Hindlimb muscle (tissue), 1 donor: ENCODE measurements at places on chromosomes 4 and X.

- DNase-seq: no peak
Measured at GRCh38 chr4:82975792-82976191, 34.8 kb downstream of the LIN54 start.

- no peak for DNase-seq
Measured at GRCh38 chr4:184357165-184357564, 117.2 kb downstream of the IRF2 start.

GRCh38 chrX:119647552-119648420 is 41.6 kb upstream of the NKRF start:
- no peak for DNase-seq

- peak; percentile 73 for DNase-seq
Measured at GRCh38 chr4:110475881-110476818, at the start of gene ENPEP. Gene ENPEP, plus strand, starts transcription at chr4:110476155. Its CDS starts 260 bp downstream, at chr4:110476415.

DNA sequence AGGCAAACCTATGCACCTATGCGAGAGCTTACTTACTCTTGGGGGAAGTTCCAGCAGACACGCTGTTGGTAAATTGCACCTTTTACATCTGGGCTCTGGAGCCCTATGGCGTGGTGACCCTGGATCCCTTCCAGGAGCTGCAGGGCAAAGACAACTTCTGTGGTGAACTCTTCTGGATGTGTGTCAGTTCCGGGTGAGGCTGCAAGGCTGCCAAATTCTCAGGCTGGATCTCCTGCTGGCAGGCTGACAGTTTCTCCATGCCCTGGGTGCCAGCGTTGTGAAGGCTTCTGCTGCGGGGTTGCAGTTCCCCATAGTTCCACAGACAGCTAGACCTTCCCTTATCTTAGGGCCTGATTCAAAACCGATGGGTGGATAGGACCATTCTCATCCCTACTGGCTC is 37.9 kb downstream of the RAP2C start:
- DNase-seq: no peak
